Neural progenitor cell (in vitro differentiated cells): ENCODE measurements at places on chromosomes 2 and 18.
A peak's percentile ranks its signal among the peaks of the same experiment; 100 is the strongest.

- peak; percentile 37 for DNase-seq
Measured at GRCh38 chr2:204453730-204454167, 91.5 kb upstream of the PARD3B start.

DNA sequence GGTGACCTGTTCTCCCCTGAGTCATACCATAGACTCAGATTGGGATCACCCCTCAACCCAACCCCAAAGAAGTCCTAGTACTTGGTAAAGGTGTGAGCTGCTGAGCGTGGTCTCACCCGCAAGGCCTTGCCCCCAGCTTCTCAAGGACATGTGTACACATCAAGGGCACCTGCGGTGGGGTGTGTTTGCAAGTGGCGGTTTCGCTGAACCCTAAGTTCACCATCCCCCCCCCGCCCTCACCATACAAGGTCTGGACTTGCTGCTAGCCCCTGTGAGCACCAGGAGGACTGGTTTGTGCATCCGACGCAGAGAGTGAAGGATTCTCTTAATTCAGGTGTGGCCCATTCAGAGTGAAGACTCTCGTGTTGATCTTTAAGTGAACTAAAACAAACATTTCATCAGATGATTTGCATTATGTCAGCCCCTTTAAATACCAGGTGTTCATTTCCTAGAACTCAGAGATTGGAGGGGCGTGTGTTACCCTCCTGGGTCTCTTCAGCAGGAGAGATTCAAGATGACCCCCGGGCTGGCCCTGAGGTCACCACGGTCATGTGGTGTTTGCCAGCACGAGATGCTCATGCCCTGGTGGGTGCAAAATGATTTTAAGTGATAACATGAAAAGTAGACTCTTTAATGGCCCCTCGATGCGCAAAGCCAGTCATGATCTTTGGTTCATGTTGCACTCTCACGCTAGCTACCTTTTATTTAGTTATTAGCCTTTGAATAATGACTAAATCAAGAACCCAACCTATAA lies 27.8 kb downstream of the MTERF4 start:
- DNase-seq: no peak

- DNase-seq: no peak
Measured at GRCh38 chr2:232610081-232610480, 23.3 kb upstream of the EFHD1 start.

GRCh38 chr2:18123577-18123976 lies 245.1 kb downstream of the KCNS3 start:
- no peak for DNase-seq

DNA sequence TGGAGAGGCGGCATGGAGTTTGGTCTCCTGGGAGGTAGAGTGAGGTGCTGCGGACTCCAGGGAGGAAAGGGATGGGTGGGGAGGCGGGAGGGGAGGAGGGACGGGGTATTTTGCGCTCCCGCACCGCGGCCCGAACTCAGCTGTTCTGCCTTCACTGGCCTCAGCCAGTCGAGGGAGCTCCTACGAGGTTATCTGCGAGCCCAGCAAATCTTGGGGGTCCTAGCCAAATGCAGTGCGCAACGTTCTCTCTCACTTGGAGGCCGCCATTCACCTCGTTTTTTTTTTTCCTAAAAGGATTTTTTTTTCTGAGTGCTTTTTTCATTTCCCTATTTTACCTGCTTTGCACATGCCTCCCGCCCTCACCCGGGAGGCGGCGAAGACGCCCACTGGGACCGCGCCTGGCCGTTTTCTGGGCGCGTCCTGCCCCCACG lies 877 bp upstream of the BCL2L11 start:
- DNase-seq: peak; percentile 61

GRCh38 chr2:149002378-149002890 lies 36.1 kb upstream of the LYPD6B start:
- DNase-seq: no peak

DNA sequence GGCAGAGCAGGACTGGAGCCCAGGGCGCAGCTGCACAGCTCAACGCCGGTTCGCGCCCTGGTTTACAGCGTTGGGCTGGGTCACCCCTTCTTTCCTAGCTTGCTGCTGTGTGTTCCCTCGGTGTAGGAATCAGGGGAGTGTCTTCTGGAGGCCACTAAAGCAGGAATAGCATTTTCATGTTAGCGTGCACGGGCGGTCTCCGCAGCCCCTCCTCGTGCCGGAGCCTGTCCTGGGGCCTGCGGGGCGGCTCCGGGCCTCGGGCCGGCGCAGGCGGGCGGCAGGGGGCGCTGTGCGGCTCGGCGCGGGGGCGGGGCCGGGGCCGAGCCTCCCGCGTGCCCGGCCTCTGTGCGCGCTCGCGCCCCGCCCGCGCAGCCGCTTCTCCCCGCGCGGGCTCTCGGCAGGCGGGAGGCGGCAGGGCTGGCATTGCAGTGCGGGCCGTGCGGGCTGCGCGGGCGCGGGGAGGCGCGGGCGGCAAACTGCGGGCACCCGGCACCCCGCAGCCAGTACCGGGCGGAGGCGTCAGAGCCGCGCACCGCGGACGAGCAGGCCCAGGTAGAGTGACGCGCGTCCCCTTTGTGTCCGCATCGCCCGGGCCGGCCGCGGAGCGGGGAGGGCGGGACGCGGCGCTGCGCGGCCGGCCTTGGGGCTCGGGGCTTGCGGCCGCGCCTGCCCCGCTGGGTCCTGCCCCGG lies at the start of gene RNF144A:
Gene RNF144A (plus strand): TSS at position 342 of the 690 bp plus-strand sequence. CDS start 79,515 bp downstream, outside the sequence.
- peak; percentile 88 for DNase-seq

DNA sequence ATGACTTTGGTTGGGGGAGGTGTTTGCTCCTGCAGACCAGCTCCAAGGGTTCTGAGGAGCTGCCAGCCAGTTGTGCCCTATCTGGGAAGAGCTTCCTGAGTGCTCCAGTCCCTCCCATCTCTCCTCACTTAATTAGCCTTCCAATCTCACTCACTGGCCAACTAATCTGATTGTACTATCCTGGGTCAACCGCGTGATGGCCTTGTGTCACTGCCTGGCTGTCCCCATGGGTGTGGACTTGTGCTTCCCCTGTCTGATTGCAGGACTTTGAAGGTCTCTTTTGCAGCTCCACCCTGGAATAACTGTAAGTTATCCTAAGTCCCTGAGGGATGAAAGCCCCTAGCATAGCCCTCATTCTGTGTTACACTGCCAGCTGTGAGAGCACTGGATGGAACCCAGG lies 65.0 kb downstream of the SLC4A5 start:
- DNase-seq: no peak

- DNase-seq: no peak
Measured at GRCh38 chr2:182522972-182523473, 96.2 kb upstream of the PDE1A start.

- no peak for DNase-seq
Measured at GRCh38 chr2:104504331-104505073, 349.4 kb upstream of the POU3F3 start.

DNA sequence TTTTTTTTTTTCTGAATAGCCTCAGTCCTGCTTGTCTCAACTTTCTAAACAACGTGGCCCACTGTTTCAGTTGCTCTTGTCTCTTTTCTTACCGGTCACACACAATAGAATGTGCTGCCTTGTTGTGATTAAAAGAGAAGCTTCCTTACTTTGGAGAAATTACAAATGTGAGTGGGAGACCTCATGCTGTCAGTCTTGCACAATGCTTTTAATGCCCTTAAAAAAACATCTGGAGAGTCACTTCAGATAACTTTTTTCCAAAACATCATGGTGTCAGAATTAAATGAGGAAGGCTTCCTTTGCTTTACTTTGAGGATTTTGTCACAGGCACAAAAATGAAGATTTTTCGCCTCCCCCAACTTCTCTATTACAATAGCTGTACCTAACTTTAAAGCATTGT lies 37.7 kb downstream of the LHCGR start:
- no peak for DNase-seq

- DNase-seq: no peak
Measured at GRCh38 chr2:46438794-46439193, 40.6 kb upstream of the TMEM247 start.

DNA sequence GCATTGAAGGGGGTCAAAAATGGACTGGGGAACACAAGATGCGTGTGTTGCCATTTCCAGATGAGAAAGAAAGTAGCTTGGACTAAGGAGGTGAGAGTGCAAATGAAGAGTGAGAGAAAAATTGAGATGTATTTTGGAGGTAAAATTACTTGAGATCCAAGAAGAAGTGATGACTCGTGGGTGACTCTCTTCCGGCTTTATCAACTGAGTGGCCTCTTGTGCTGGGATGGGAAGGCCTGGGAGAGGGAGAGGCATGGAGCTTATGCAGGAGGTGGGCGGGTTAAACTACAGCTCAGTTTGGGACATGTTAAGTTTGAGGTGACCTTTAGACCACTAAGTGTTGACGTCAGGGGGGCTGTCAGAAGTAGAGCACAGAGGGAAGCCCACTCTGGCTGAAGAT lies 34.9 kb downstream of the SULT1C2 start:
- DNase-seq: no peak

DNA sequence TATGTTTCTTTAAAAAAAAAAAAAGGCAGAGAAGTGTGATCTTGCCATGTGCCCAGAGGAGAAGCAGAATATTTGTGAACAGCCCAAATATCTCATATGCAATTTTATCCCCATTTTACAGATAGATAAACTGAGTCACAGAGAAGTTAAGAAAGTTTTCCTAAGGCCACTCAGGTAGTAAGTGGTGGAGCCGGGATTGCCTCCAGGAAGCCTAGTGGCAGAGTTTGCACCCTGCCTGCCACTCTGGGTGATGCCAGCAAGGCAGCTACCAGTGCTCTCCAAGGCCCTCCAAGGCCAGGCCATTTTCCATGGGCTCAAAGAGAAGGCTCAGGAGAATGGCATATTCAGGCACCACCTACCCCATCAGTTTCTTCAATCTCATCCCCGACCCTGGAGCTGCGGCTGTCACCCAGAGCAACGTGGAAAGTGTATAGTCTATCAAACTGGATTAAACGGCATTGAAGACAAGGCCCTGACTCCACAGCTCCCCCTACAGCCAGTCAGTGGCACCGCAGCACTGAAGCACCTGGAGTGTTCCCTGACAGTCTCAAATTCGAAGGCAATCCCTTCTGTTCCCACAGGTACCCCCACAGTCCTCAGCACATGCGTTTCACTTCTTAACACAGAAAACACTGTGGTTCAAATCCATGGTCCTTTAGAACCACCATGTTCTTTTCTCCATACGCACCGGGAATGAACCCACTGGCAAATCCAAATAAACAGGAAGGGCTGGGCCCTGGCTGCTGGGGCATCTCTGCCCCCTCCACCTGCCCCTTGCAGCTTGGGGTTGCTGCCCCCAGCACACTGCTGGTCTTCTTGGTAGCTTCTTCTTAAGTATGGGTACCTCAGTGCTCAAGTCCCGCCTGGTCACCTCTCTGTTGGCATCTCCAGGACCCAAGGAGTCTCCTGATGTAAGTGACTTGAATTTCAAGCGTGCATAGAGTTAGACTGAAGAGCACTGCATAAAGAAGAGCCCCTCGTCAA lies 175.3 kb downstream of the INHBB start:
- DNase-seq: peak; percentile 60

GRCh38 chr18:50301074-50301473 lies 13.6 kb upstream of the CXXC1 start:
- no peak for DNase-seq

DNA sequence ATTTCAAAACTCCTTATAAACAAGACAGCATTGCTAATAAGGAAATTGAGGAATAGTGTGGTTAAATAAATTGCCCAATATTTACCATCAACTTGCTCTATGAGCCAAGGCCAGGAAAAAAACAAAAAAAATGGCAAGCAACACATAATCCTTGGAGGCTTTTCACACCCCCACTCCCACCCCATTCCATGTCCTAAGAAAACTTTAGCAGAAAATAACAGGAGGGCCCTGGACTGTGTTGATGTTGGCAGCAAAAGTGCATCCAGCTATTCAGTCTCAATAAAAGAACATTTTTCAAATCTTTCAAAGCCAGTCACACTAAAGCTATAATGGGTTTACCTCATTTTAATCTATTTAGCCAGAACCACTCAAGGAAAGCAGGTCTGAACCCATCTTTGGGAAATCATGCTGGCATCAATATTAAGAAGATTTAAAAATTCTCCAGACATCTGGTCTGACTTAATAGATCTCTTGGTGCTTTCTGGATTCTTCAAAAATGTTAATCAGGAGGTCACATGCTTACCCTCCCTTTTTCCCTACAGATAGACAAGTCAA lies 34.6 kb upstream of the STK17B start:
- DNase-seq: no peak

DNA sequence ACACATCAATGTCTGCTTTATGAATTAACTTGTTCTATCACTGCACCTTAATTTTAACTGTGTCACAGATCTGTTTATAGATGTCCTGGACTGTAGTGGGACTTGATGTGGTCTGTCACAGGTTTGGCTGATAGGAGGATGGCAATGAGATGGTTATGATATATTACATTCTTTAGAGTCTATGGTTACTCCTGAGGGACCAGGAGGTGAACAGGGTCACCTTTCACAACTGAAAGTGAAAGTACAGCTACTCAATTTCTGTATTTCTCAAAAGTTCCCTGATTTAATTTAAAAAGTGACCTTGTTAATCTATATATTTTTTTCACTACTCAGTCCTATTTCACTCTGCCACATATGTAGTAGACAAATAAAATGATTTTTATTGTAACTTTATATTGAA lies 1284.1 kb upstream of the GYPC start:
- DNase-seq: no peak

GRCh38 chr18:12106471-12106870 lies 12.8 kb downstream of the ANKRD62 start:
- DNase-seq: no peak

DNA sequence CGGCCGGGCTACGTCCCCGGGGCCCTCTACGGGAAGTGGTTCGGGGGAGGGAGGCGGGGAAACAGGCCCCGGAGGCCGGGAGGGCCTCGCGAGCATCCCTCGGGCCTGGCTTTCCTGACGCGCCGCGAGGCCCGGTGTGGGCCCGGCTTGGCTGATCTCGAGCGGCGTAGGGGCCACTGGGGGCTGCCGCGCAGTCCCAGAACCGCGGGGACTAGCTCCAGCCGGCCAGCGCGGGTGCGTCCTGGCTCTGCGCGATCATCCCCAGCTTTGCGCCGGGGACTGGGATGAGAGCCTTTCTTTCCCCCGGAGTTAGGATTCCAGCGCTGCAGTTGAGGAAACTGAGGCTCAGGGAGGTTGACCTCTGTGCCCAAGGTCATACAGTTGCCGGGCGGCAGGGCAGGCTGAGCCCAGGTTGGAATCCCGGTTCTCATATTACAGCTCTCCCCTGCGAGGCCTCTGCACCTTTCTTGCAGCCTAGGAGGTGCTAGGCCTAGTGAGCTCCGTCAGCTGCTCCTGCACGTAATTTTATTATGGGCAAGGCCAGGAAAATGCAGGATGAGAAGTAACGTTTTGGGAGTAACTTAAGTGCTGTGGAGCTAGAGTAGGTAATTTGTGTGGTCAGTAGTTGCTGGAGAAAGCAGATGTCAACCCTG lies 501 bp downstream of the LPIN1 start:
- peak; percentile 62 for DNase-seq

DNA sequence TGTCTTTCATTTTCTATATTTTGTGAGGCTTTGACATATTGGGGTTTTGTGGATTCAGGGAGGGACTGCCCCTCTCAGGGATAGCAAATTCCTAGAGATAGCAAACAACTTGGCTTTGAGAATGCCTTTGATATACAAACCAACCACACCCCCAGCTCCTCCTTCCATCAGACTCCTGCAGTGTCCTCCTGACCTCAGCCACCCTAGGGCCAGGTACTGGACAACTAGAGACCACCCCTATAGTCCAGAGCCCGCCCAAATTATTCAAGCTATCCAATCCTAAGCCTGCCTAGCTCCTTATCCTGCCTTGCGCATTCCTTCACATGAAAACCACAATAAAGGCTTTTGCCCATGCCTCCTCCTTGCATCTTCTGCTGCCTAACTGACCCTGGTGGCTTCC lies 22.9 kb upstream of the STAM2 start:
- no peak for DNase-seq
